Fibroblast of upper back skin (primary cell): ENCODE measurements at places on chromosomes 11 and 22.
A peak's percentile ranks its signal among the peaks of the same experiment; 100 is the strongest.

DNA sequence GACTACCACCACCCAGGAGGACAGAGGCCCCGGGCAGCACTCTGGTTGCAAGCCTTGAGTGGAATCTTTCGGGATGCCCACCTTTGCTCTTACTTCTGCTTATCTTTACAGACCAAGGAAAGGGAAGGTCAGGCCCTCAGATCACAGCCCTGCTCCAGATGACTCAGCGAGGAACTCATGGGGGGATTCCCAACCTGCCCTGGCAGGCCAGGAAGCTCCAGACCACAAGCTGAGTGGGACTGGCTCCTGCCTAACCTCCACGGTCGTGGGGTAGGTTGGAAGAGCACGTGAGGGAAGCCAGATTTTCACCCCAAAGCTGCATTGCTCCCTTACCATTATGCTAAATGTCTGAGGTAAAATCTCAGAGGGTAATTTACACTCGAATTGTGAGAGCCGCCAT is 11.8 kb downstream of the TBC1D10A start:
- DNase-seq: no peak

- peak; percentile 57 for DNase-seq
Observed at GRCh38 chr11:12642040-12642439, 32.2 kb upstream of the TEAD1 start.

- DNase-seq: no peak
Observed at GRCh38 chr11:62433141-62433903, 14.5 kb downstream of the SCGB1A1 start.

DNA sequence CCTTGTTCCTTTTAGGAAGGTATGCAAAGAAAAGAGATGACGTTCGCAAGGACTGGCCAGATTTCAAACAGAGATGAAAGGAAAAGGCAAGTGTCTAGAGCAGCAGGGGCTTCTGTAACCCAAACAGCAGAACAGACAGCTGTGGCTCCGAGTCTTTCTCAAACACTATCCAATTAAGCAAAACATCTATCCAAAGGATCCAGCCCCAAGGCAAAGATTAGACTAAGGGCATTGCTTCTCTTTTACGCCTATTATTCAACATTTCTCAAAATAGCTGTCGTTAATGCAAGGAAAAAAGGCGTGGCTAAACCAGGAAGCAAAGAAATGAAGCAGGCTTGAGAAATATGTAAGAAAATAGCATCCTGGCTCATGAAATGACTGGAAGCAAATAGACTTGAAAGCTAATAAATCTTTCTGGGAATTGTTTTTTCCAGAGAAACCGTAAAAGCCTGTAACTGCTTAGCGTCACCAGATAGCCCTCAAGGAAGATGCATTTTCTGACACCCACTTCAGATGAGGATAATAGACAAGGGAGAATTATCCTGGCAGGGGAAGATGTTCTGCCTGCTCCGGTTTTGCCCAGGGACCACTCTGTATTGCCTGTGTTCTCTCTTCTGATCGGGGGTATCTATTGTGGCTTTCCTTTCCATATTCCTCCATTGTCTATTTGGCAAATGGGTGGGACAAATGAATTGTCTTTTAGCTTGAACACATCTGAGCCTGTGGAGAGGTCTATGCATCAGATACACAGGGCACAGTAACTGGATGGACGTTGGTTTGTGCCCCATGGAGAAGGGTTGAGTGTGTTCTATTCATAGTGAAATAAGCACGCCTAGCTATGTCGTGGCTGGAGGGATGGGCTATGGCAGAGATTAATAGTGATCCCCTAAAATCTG is 20.2 kb downstream of the C11orf96 start:
- peak; percentile 47 for DNase-seq

- DNase-seq: no peak
Observed at GRCh38 chr11:66478729-66479393, 1.4 kb upstream of the DPP3 start.

- no peak for DNase-seq
Observed at GRCh38 chr11:73283276-73284000, 11.3 kb downstream of the P2RY6 start.

- DNase-seq: no peak
Observed at GRCh38 chr11:79758325-79758724, 317.5 kb upstream of the TENM4 start.

DNA sequence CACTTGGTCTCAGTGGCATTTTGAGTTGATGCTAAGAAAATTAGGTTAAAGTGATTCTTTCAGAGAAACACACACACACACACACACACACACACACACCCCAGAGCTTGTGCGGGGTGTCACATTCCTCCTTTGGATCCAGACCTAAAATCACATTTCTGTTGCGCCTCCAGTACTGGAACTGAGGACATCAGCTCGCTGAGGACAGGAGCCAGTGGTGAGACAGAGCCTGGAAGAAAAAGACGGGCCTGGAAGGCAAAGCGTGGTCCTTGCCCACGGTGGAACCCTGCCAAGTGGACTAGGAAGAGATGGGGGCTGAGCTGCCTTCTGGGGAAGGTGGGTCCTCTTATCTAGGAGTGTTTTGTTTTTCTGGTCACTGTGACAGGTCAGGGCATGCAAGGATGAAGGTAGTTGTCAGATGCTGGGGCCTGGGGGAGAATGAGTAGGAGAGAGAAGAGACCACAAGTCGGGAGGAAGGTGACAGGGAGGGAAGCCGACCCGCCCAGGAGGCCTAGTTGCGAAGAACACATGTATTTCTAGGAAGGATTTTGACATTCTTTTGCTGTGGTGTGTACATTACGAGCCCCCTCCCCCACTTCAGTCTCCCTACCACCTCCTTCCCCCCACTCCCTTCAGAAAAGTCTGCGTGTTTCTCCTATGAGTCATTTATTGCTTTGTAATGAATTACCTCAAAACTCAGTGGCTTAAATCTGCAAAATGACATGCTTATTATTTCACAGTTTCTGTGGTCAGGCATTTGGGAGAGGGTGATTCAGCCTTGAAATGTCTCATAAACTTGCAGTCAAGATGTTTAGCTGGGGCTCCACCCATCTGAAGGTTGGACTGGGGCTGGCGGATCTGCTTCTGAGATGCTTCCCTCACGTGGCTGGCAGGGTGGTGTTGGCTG is 4.8 kb upstream of the ELFN2 start:
- DNase-seq: peak; percentile 100

DNA sequence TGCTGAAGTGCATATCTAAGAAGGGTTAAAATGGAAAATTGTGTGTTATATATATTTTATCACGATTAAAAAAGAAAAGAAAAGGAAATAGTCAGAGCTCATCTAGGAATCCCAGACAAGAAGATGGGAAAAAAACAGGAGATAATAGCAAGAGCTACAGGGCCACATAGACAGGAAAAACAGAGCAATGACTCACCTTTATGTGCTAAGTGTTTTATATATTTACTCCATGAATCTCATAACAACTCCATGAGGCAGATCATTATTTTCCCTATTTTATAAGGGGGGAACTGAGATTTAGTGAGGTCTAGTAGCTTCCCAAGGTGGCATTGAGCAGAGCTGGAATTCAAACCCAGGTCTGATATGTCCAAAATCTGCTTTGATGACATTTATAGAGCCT is 18.1 kb upstream of the ELF5 start:
- no peak for DNase-seq

DNA sequence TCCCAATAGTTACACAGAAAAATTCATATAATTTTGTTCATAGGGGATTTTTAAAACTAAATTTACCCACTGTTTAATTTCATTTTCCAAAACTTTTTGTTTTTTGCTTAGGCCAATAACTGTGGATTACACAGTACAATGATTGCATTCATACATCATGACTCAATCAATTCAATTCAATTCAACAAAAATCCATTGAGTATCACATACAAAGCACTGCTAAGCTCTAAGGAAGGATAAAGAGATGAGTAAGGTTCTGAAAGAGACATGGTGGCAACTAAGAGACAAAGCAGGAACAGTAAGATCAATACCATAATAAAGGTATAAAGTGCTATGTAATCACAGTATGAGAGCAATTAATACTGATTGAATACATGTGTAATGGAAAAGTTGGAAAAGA is 9.4 kb upstream of the LAYN start:
- DNase-seq: peak; percentile 37

GRCh38 chr11:113591117-113591516 is 115.0 kb downstream of the TMPRSS5 start:
- no peak for DNase-seq

DNA sequence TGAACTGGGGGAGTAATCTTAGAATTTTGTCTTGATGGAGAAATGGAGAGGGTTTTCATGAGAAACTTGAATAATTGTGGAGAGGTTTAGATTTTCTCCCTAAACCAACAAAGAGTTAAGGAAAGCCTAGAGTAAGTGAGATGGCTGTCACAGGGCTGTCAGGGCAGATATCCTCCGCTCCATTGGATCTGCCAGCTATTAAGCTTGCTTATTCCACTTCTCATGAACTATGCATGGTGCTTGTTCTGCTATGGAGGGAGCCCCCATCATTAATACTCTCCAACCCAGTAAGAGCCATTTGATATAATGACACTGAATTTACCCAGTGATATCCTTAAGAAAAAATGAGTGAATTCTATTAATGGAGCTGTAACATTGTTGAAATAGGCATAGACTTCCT is 342.8 kb upstream of the MTNR1B start:
- DNase-seq: no peak

DNA sequence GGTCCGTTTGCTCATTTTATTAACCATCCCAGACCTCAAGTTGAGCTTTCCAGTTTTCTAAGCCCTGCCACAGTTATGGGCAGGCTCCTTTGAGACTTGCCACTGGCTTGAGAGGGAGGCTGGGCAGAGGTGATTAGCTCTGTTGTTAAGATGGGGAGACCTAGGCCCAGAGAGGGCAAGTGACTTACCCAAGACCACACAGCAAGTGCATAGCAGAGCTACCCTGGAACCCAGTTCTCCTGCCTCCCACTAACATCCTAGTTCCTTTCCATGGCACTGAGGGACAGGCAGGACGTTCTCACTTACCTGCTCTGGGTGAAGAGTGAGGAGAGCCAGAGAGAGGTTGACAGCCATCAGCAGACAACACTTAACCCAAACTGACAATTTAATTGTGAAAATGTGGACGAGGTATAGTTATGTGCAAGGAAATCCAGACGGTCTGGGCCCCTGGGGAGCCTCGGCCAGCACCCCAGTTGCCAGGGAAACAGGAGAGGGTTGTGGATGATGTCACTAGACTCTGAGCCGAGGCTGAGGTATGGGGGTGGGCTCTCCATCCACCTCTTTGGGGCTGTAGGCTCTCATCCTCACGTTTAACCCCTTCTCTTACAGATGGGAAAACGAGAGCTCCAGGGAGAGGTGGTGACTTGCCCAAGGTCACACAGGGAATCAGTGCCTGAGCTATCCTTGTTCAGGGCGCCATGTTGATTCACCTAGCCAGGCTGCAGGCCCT is 12.3 kb upstream of the WNT11 start:
- DNase-seq: no peak

GRCh38 chr11:46617972-46618314 is 590 bp downstream of the ATG13 start:
- DNase-seq: no peak

- no peak for DNase-seq
Observed at GRCh38 chr11:119903389-119903788, 174.4 kb upstream of the NECTIN1 start.

- peak; percentile 89 for DNase-seq
Observed at GRCh38 chr11:115674176-115674936, 170.1 kb upstream of the CADM1 start.

- peak; percentile 66 for DNase-seq
Observed at GRCh38 chr11:12123799-12124198, 13.4 kb downstream of the MICAL2 start.

DNA sequence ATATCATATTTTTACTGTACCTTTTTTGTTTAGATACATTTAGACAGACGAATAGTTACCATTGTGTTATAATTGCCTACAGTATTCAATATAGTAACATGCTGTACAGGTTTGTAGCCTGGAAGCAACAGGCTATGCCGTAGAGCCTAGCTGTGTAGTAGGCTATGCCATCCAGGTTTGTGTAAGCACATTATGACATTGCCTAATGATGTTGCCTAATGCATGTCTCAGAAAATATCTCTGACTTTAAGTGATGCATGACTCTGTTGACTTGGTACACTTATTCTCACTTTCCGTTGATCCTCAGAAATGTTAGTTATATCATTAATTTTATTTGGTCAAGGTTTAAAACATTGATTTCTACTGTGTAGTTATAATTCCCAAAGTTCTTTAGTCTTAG is 39.9 kb downstream of the OR2AT4 start:
- no peak for DNase-seq

DNA sequence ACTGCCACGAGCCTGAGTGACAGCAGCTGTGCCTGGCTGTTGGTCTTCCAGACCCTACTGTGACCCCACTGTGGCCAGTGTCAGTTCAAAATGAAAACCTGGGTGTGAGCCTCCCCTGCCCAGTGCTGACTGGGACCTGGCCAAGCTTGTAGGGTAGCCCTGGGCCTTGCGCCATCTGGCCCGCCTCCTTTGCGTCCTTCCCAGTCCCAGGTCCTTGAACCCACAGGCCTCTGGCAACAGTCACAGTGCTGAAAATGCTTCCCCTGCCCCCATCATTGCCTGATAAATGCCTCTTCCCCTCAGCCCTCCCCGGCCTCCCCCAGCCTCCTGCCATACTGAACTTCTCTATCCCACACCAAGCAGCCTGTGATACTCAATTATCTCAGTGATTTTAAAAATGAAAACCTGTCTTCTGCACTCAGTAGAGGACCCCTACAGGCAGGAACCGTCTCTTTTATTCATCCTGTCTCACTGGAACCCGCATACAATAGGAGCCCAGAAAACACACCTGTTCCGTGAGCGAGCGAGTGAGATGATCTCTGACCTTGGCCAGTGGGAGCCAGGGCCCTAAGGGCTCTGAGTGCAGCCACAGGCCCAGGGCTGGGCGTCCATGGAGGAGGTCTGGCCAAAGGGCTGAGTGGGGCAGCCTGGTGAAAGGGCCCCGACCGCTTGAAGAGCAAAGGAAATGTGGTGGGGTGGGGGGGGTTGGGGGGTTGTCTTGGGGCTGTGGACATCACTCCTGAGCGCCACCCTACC is 49.7 kb upstream of the TTLL12 start:
- DNase-seq: no peak

- DNase-seq: no peak
Observed at GRCh38 chr11:117618982-117619355, 178.0 kb downstream of the DSCAML1 start.

DNA sequence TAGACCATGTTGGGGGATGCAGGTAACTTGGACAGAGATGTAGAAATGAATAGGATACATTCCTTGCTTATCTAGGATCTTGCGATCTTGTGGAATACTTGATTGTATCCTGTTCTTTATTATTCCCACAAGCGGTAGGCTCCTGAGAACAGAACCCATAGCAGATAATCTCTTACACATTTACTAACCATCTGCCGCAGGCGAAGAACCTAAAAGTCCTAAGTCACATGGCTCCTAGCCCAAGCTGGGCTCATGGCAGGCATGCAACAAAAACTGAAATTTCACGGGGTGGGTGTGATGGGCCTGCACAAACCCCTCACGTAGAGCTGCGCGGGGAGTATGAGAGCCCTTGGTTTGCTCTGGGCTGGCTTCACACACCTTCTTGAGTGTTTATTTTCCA is 177.4 kb upstream of the NECTIN1 start:
- no peak for DNase-seq
